ENCODE measurements at places on chromosomes 7 and 10. TPM values are rescaled to one million over a fixed set of nuclear protein-coding genes. Genes with fewer than 3 reads are reported as not detected.
A peak's percentile ranks its signal among the peaks of the same experiment; 100 is the strongest.

GRCh38 chr10:60955957-60956425 lies 12.0 kb upstream of the RHOBTB1 start:
- no peak for DNase-seq

GRCh38 chr7:54559401-54559800 lies 17.2 kb downstream of the VSTM2A start:
- no peak for DNase-seq

- peak; percentile 84 for DNase-seq
Observed at GRCh38 chr10:90857635-90858460, at the start of gene HTR7. Gene HTR7 (minus strand): TSS chr10:90858039. CDS start chr10:90857671, 368 bp downstream.

- no peak for DNase-seq
Observed at GRCh38 chr7:40977533-40977932, 725.4 kb downstream of the INHBA start.

DNA sequence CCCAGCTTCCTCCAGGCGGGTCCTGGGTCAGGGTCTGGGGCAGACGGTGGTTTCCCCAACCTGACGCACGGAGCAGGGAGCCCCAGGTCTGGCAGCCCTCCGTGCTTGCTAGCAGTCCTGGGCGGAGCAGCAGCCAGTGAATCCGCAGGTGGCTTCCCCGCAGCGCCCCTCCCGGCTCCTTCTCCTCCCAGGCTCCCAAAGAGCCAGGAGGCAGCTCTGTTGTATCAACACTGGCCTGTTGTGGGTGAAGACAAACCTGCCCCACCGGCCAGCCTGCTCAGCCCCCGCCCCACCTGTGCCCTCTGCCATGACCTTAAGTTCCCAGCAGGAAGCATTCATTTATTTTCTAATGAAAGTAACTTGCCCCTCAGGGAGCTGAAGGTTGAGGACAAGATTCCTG lies 24.0 kb upstream of the TMEM213 start:
- no peak for DNase-seq

GRCh38 chr7:150975536-150976319 lies 2.4 kb downstream of the KCNH2 start:
- DNase-seq = no peak

DNA sequence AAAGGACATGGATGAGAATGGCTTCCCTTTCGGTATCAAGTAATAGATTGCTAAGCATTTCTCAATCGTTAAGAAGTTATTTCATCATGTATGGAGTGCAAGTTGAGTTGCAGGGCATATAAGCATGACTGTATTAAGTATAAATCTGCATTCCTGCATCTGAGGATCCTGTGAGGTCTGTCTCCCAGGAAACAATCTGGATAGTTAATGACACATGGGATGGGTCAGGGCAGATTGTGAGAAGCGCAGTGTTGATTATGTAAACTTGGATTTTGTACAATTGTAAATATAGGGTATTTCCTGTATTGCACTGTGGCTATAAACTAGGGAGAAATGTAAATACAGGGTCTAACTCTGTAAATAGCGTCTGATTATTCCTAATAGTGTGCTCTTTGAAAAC lies 102.6 kb downstream of the PLXDC2 start:
- DNase-seq = no peak

DNA sequence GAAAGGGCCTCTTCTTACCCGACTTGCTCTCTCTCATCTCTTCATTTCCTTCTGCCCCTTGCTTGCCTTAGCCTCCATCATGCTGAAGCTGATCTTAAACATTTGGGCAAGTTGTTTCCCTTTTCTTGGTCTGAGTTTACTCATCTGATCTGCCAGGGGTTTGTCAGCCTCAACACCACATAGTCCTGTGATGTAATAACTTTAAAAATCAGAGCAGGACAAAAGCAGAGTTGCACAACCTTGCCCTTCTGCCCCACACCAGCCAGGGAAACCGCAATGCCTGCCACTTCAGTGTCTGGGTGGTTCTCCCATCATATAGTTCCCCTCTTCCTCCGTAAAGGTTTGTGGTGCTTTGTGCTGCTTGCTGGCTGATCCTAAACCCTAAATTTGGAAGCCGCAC lies 9.9 kb upstream of the LIPM start:
- DNase-seq = no peak

- DNase-seq = no peak
Observed at GRCh38 chr7:83439026-83439425, 209.9 kb downstream of the SEMA3E start.

DNA sequence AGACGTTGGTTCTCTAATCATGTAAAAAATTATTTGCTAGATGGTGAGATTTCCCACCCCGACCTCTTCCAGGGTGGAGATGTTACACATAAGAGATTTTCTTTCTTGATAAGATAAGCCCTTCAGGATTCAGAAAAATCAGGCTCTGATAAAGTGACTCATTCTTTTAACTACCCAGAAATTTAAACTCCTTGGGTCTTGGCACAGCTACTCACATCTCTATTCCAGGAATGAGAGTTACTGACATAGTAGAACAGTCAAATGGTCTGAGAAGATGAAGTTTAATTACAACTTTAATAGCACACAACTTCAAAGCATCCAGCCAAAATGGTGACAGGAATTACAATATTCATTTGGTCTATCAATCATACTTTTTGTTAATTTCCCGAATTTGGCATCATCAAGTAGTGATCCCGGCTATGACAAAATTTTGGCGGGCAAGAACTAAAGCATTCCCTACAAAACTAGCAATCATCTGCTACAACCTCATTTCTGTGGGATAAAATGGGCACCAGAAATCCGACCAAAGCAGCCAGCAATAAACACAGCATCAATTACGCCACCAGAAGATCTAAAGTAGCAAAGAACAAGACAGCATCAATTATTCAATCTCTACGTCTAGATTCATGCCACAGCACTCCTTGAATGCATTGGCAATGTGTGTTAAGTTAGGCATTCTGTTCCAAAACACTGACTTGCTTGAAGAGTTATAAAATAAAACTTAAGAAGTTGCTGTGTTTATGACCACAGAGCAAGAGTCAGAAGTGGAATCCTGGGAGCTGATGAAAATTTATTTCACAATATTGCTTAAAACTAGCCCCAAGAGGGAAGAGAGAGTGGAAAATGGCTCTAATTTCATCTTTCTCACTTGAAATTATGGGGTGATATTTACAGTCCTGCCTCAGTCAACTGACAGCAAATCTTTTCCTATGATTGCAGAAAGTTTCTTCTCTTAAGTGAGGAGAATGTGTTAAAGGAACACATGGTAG lies 565.7 kb upstream of the ANKRD30A start:
- no peak for DNase-seq

GRCh38 chr10:10156917-10157600 lies 860.6 kb upstream of the CELF2 start:
- DNase-seq = no peak

- no peak for DNase-seq
Observed at GRCh38 chr10:36802490-36803153, 322.8 kb upstream of the ANKRD30A start.

- no peak for DNase-seq
Observed at GRCh38 chr10:18418541-18419215, 232.7 kb downstream of the NSUN6 start.

DNA sequence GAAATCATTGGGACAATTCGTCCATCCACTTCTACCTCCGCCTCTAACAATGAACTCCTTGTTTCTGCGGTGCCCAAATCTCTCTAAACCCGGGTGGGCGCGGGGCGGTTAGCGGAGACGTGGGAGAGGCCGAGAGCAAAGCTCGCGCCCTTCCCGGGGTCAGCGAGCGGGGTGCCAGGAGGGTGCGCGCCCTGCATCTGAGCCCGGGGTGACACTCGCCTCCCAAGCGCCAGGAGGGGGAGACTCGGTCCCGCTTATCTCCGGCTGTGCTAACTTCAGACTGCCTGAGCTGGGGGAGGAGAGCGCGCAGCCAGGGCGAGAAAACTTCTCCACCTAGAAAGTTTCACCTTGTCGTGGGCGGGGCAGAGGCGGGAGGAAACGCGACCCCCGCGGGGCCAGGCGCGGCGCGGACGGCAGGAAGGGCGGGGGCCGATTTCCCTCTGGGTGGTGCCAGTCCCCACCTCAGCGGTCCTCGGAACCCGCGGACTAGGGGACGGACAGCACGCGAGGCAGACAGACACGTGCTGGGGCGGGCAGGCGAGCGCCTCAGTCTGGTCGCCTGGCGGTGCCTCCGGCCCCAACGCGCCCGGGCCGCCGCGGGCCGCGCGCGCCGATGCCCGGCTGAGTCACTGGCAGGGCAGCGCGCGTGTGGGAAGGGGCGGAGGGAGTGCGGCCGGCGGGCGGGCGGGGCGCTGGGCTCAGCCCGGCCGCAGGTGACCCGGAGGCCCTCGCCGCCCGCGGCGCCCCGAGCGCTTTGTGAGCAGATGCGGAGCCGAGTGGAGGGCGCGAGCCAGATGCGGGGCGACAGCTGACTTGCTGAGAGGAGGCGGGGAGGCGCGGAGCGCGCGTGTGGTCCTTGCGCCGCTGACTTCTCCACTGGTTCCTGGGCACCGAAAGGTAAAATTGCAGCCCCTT lies at the start of gene MET:
Gene MET (plus strand): TSS at position 516 of the 915 bp plus-strand sequence. CDS start 26,889 bp downstream, outside the sequence.
- DNase-seq = peak; percentile 71

GRCh38 chr7:90709501-90710465 lies 113.7 kb downstream of the CDK14 start:
- DNase-seq = peak; percentile 75

DNA sequence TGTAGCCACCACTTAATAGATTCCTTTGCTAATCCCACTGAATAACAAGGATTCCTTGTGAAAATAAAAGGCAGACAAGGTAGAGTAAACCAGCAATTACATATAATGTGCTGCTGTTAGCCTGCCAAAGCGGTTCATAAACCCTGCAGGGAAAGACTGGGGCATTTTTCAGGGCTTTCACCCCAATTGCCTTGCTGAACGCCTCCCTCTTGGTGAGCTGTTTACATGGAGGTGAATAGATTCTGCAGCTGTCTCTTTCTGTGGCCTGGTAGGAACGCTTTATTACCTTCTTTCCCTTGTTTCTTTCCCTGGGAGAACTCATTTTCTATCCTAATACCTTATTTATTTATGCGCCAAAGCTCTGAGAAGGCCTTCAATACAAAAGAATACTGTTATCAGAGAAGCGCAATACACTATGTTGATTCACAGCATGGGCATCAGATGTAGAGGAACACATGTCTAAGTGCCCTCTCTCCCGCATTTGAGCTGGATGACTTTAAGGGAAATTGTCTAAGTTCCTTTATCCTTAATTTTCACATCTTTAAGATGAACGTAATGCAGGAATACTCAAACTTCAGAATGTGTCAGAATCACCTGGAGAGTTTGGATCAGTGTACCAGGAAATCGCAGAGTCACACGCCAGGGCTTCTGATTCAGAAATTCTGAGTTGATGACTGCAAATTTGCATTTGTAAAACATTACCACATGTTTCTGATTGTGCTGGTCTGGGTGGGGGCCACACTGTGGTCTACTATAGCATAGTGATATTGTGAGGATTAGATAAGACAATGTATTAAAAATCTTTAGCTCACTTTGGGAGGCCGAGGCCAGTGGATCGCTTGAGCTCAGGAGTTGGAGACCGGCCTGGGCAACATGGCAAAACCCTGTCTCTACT lies 1203.8 kb downstream of the SORCS3 start:
- no peak for DNase-seq

GRCh38 chr10:98664329-98665042 lies 217.8 kb upstream of the HPS1 start:
- peak; percentile 58 for DNase-seq

DNA sequence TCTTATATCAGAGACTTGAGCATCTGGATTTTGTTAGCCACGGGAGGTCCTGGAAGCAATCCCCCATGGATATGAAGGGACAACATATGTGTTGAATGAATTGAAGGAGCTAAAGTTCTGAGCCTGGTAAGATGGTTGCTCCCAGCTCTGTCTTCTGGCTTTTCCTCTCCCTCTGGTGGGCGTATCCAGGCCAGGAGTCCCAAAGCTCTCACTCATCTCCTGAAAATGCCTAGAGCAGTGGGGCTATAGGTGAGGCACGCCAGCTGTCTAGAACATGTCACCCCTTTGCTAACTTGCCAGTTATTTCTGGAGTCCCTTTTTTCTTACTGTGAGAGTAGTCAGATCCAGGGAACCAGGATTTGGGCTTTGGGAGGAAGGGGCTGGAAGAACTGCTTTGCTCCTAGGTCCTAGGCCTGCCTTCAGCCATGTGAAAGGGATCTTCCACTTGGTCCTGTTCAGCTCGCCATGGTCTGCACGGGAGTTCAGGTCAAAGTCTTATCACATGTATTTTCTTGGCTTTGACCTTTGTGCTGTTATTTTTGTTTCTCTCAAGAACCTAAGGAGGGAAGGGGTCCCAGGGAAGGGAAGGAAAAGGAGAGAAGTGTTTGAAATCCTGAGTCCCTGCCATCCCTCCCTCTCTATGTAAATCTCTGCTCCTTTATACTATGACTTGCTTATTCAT lies 73.6 kb downstream of the MINPP1 start:
- DNase-seq = no peak

Gene HSPB1
- 26.8 TPM for total RNA-seq

Gene LRRTM3
- not detected for total RNA-seq

Gene GATAD1
- total RNA-seq = 65.9 TPM

Gene TMEM236
- 0.27 TPM for total RNA-seq

Gene JCAD
- total RNA-seq = 0.37 TPM

Gene IQUB
- 0.27 TPM for total RNA-seq

Gene CPN1
- not detected for total RNA-seq

Gene ZNF722
- not detected for total RNA-seq

Gene MSS51
- total RNA-seq = 6.4 TPM

Gene IFIT2
- total RNA-seq = 13.4 TPM

Gene TLX1
- total RNA-seq = not detected
